SW 1271 (cell line): ENCODE measurements at places on chromosomes 11 and 22.

- no peak for DNase-seq
Observed at GRCh38 chr11:132943706-132944568, 588.4 kb downstream of the OPCML start.

GRCh38 chr22:47219789-47220188 lies 457.3 kb downstream of the TBC1D22A start:
- no peak for DNase-seq

DNA sequence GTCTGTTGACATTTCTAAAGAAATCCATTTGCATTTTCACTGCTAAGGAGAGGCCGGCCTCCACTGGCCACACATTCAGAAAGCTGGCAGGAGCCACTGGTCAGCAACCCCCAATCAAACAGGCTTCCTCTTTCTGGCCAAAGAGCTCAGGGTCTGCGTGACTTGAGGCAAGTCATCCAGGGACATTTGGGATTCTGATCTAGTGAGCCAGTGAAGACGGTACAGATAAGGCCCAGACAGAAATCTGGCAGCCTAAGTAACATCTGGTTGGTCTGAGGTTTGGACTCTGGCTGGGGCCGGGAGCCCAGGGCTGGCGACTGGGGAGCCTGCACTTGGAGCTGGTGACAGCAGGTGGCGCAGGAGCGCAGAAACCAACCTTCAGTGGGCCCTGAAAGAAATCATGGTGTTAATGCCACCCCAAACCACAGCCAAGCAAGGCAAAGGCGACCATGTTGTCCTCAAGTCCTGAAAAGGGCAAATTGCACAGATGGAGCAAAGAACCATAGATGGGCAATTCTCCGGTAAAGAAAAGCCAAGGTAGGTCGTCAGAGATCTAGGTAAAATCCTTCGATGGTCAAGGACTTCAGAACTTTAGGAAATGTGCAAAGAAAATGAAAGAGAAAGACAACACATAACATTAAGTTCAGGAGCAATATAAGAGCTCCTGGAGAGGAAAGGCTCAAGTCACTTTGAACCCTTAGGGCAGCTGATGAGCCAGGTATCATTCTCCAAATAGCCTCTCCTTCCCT lies 99.4 kb upstream of the BLID start:
- DNase-seq, result peak; percentile 51

DNA sequence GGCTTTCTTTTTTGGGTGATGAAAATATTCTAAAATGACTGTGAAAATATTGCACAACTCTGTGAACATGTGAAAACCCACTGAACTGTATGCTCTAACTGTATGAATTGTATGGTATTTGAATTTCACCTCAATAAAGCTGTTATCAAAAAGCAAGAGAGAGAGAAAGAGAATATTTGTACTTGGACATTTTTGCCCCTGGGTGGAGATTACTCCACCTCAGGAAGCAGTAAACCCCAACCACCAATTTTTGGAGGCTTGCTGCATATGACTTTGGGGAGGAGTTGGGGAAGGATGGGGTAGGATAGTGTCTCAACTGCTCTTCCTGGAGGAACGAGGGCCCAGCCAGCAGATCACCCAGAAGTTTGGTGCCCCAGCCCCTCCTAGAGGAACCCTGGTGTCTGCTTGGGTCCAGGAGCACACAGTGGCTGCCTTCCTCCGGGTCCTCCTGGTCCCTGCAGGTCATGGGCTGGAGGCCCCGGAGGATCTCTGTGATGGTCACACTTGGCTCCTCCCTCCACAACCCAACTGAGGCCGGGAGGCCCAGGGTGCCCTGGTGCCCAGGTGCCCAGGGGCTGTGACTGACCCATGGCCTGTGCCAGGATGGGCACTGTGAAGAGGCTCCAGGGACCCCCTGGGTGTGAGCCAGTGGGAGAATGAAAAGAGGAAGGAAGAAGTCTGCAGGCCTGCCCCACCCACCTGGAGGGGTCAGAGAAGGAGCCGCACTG lies 15.3 kb upstream of the PICK1 start:
- DNase-seq, result no peak

GRCh38 chr22:22590136-22590891 lies 31.2 kb upstream of the PRAME start:
- DNase-seq, result no peak

GRCh38 chr22:36493690-36494110 lies 12.3 kb upstream of the TXN2 start:
- DNase-seq, result no peak

DNA sequence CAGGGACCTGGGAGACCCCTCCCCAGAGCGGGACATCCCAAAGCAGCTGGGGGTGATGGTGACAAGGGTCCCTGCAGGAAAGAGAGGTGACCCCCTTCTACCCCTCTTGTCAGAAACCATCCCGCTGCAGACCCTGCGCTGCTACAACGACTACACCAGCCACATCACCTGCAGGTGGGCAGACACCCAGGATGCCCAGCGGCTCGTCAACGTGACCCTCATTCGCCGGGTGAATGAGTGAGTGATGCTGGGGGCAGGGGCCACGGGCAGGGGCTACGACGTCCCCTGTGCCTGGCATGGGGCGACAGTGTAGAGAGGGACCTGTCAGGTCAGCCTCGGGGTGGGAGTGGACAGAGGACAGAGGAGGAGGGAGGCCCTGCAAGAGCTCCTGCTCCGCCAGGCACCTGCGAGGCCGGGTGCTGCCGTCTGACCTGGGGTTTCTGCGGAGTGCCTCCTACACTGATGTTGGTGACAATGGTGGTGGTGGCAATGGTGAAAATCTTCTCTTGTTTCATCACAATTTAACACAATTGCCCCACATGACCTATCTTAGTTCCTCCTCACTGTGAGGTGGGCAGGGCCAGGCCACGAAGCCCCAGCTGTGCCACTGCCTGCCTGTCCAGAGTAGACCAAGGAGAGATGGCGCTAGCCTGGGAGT lies 9.8 kb downstream of the CSF2RB start:
- DNase-seq, result no peak

DNA sequence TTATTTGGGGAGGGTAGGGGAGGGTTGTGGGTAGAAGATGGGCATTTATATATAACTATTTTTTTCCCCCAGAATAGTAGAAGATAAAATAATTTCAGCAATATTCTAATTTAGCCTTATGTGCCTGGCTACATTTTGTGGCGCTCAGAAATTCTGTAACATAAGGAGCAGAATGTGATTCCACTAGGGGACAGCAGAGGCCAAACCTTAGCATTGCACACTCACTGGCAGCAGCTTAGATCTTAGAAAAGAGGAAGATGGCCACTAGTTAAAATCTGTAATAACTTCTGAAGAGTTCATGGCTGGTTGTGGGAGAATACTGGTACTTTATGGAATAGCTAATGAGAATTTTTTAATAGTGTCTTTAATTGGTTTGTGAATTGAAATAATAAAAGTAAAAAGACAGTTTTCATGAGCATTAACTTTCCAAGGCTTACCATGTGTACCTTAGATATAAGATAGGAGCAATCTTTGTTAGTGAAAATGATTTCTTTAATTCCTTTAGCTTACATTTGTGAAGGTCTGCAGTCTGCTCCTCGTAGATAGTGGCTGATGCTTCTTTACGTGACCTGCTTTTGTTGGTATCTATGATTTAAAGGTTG lies 33.1 kb downstream of the DDX10 start:
- peak; percentile 67 for DNase-seq

DNA sequence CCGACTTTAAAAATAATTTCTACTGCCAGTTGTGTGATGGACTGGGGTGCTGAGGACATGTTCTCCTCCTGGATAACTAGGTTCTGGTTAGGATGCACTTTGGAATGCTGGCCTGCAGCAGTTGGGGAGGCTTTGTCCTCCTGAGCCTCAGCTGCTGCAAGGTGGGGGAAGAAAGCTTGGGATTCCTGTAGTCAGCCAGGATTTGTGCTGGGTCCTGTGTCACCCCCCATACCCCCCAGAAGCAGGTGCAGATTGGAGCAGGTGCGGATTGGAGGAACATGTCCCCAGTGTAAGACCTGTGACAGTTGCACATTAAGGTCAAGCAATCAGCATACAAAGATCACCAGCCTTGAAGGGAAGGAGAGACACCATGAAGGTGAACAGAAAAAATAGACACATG lies 51.1 kb downstream of the MED15 start:
- no peak for DNase-seq

DNA sequence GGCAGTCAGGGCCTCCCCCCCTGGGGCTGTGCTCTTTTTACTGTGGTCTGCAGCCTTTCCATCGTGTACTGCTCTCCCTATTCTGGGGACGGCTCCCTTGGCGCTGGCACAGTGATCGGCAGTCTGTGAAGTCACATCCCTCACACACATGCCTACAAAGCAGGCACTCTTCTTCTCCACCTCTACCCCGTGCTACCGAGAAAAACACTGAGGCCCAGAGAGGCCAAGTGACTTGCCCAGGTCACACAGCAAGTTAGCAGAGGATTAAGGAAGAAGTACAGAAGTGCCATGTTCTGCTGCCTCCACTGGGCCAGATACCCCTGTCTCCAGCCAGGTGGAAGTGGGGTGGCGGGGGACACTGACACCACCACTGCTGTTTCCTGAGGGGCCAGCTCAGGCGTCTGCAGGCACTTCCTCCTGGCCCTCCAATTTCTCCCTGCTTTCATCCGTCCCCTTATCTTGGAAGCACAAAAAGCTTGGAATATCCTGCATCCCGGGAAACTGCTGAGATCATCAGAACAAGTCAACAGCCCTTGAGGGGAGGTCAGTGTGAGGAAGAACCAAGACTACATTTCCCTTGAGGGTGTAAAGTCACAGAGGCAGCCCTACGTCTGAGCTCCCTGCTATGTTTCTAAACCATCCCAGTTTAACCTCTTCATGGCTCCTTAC lies 30.2 kb upstream of the KLHL35 start:
- no peak for DNase-seq

DNA sequence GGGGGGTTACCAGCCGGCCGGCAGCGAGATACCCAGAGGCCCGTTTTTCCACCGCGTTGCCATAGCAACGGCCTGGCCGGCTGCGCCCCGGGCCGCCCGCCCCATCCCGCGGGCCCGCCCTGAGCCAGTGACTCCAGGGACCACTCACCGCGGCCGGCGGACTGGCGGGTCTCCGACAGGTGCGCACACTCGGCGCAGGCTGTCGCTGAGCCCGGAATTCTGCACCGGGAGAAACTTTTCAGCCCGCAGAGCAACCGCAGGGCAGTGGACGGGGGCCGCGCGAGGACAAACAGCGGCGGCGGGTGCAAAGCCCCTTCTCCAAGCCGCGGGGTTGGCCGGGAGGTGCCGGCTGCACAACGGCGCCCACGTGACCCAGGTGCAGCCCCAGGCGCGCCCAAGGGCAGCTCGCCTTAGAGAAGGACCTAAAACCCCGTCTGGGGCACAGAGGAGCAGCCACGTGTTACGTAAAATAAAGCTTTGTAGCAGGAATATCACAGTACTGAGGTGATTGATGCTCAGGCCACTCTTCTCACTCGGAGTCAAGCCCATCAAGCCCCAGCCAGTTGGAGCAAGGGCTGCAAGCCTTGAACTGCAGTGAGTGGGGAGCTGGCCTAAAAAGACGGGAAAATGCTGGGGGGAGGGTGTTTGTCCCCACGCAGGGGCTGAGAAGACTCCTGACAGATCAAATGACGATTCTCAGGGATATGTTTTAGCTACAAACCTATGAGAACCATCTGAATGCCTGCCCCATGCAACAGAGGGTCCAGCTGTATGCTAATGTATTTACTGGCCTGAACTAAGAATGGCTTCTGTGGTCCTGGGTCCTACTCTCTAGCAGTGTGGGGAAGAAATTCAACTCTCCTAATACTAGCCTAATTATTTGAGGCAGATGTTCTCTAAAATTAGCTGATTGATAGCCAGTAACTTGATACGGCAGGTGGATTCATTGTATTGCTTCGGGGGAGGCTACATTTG lies at the start of gene STK33:
Gene STK33 (minus strand): TSS at position 294 of the 975 bp plus-strand sequence. CDS start 119,323 bp downstream, outside the sequence.
- DNase-seq, result no peak

GRCh38 chr22:46589871-46590271 lies 30.3 kb upstream of the GRAMD4 start:
- DNase-seq, result no peak

DNA sequence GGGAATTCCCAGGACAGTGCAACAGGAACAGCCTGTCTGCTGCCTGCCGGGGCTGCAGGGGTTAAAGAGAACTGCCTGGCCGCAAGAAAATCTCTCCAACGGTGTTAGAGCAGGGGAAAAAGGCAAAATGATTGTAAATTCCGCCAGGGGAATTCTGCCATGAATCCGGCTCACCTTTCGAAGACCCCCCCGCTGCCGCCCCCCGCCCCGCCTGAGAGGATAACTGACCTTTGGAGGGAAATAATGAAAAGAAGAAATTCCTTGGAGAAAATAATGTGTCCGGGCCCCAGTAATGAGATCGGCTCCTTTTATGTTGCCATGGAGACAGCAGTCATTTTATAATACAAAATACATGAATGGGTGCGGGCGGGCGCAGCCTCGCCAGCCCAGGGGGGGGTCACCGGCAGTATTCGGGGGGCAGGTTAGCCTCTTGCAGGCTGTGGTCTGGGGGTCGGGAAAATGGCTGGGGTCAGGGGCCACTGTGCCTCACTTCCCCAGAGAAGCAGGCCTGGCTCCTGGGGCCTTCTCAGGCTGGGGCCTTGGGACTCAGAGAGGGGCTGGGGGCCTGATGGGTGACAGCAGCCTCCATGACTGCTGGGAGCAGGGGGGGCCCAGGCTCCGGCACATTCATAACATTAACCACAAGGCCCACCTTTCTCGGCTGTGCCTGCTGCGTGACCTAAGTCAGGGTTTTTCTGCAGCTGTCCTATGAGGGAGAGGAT lies 228.1 kb downstream of the MN1 start:
- no peak for DNase-seq

- no peak for DNase-seq
Observed at GRCh38 chr11:10674911-10675440, 18.6 kb downstream of the IRAG1 start.

DNA sequence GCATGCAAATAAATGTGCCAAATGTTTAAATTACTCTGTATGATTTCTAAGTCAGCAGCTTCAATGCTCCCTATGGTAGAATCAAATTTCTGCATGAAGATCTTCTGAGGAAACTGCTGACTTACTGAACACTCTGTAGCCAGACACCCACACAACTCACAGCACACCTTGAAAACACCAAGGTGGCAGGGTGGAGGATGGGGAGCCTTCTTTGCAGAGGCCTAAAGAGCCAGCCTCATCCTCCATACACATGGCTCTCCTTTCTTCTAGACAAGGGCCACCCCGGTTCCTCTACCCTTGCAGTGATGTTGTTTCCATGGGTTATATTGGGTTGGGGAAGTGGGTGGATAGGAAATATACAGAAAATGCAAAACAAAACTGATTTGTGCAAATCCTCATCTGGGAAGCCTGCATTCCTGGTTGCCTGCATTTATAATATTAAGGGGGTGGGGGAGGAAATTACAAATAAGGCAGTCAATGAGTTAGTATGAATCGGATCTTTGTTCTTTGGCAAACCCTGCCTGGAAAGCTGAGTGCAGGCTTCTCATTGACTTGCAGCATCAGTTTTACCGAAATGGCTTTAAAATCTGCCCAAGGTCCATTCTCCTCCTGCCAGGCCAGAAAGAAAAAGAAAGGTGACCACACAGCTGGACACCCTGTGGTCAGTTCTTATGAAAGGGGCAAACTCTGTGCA lies 15.8 kb upstream of the ETS1 start:
- DNase-seq, result no peak

DNA sequence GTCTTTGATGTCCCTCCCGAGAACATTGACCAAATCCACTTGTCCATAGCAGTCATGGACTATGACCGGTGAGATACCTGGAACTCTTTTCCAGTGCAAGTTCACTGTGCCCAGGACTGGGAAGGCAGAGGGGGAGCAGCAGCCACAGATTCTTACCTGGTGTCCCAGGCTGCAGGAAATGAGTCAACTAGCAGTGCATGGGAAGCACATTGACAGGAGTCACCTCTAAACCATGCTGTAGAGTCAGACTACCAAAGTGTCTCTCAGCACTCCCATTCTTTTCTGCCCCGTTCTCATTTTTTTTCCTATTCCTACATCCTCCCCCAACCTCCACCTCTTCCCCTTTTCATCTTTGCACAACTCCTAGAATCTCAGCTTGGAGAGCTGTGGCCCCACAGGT lies 67.2 kb upstream of the OLFML1 start:
- DNase-seq, result no peak

- no peak for DNase-seq
Observed at GRCh38 chr11:105829084-105829483, 193.0 kb downstream of the MSANTD4 start.
